Right renal cortex interstitium (tissue), 3 donors: ENCODE measurements at places on chromosomes 6 and 20. TPM values are rescaled to one million over a fixed set of nuclear protein-coding genes. Genes with fewer than 3 reads are reported as not detected.

GRCh38 chr6:151196555-151196954 is 43.2 kb upstream of the AKAP12 start:
- no peak for DNase-seq

- DNase-seq: no peak
These were observed 4.6 kb upstream of the PPP1R3G start for GRCh38 chr6:5080574-5080973.

DNA sequence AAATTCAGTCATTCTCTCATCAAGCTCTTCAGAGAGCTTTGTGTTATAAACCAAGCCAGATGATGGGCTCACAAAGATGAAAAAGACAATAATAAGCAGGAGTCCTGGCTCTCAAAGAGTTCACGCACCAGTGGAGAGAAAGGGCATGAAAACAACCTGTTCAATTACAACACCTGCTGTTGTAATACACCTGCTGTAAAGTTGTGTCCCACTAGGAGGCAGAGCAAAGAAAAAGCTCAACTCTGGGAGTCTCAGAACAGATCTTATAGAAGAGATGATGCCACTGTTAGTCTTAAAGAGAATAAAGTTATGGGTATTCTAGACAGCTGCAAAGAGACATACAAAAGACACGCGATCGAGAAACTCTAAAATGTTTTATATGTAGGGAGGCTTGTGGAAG is 100.6 kb downstream of the DCDC2 start:
- DNase-seq: no peak

DNA sequence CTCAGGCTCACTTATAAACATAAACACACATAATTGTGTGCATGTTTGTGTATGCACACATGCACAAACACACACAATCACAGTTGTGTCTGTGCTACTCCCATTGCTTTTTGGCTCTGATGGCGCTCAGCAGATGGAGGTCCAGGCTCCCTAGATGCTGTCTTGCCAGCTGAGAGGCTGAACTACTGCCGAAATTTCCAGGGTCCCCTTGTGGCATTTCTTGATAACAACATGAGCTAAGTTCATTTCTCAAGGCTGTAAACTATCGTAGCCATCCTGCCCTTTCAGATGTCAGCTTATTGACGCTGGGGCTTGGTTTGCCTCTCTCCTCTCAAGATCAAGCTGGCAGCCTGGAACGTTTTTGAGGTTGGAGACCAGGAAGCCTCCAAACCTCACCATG is 313.9 kb upstream of the RNF24 start:
- no peak for DNase-seq

DNA sequence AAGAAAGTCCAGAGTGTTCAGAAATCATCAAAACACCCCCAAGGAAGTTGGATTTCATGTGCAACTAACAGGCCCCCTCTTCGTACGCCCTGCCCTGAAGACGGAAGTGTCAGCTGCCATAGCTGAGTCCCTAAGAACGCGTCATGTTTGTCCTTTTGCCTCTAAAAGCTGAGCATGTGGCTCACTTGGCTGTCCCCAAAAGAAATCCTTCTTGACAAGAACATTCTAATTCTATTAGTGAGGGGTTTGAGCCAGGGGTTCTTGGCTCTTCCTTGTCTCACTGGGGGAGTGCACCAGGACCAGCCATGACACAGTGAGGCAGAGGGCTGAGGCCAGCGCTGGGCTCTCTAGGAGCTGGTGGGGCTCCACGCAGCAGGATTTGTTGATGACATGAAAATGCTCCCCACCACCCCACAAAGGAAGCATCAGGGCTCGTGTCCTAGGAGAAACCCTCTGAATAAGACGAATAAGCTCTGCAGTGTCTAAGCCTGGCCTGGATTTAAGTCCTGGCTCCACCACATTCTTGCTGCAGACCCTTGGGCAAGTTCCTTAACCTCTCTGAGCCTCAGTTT is 20.0 kb upstream of the SPO11 start:
- DNase-seq: no peak

GRCh38 chr6:56909115-56909907 is 45.6 kb upstream of the BEND6 start:
- no peak for DNase-seq

RFX6 gene
- not detected for polyA plus RNA-seq
